ENCODE measurements at places on chromosomes 7 and 10.

DNA sequence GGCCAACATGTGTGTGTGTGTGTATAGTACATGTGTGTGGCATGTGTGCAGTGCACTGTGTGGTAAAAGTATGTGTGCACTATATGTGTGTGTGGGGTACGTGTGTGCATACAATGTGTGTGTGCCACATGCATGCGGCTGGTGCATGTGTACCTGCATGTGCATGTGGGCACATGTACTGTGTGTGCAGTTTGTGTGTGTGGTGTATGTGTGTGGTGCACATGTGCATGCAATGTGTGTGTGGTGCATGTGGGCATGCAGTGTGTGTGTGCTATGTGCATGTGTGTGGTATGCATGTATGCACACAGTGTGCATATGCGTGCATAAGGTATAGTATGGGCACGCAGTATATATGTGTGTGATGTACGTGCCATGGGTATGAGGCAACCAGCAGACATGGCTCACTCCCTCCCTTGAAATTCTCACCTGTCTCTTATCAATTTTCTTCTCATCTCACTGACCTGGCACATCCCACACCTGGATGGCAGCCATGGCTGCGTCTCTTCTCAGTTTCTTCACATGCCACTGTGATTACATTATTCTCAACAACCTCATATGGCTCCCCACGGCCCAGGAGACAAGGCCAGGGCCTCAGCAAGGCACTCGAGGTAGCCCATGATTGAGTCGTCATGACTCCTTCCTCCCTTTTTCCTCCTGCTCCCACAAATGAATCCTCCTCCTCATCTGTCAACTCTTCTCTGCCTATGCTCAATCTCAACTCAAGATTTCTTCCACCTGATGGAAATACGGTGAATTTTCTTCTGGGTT lies 57.0 kb downstream of the NUDCD3 start:
- no peak for DNase-seq

DNA sequence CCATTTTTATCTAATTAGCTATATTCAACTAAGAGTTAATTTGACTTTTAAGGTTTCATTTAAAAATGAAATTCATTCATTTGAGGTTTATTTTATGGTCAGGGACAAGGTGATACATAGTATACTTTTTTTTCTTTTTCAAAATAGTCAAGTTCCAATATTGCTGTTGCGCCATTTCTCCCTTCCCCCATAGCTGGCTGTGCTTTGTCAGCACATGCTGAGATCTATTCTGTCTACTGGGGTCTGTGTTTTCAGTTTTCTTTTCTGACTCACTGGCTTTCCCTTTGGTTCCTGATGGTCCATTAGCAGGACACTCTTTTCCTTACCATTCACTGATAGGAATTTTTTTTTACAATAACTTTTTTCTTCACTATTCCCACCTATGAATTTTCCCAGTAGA lies 336.4 kb upstream of the TMEM229A start:
- peak; percentile 32 for DNase-seq

DNA sequence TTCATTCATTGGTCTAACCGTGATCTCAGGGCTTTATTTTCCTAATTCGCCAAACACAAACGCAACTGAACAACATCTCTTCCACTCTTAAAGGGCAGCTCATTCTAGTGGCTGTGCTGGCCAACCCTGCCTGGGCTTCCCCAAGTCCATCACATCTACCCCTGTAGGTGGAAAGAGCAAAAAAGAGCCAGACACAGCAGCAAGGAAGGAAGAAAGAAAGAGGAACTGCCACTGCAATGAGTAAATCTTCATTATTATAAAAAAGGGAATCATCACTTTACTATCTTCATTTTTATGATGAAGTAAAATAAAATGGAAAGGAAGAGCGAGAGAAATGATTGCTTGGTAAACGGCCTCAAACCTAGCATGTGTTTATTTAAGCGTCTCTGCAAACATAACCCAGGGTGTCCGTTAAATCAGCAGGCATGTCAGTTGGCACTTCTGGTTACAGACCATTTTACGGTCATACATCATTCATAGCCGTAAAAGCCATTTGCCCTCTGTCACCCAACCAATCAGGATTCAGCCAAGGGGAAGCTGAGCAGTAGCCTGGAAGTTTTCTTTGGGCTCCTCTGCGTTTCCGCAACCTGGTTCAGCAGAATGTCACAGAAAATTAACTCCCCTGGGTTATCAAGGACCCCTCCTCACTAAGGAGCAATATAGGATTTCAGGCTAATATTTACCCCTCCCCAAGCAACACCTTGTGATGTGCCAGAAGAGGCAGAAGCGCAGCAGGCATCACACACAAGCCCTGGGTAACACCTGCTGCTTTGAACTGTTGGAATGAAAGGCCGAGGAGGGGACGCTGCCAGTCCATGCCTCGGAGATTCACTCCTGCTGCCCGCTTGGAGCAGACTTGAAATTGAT lies 234.0 kb downstream of the SNX10 start:
- DNase-seq = no peak

DNA sequence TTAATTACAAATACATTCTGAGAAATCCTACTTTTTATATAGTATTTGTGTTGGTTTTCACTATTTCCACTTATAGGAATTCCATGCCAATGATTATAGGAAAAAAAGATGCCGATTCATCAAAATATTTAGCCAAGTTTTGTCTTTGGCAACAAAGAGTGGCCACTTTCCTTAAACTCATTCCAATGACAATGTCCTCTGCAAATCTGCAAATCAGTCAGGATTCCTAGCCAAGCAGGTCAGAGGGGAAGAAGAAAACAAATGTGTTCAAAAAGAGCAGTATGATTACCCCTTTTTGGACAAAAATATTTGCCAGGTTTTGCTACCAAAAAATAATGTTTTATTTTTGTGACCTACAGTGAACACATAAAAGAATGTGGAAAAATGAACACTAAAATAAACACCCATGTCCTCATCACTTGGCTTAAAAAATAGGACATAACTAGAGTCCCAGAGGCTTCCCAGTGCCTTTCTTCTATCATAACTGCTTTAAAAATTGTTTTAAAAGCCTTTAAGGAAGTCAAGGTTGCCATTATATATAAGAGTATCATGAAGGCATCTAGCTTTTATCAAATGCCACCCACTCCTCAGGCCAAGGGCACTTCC lies 125.9 kb downstream of the ADAM12 start:
- DNase-seq = no peak

- peak; percentile 28 for DNase-seq
Observed at GRCh38 chr10:35379226-35380137, 43.2 kb downstream of the CCNY start.

DNA sequence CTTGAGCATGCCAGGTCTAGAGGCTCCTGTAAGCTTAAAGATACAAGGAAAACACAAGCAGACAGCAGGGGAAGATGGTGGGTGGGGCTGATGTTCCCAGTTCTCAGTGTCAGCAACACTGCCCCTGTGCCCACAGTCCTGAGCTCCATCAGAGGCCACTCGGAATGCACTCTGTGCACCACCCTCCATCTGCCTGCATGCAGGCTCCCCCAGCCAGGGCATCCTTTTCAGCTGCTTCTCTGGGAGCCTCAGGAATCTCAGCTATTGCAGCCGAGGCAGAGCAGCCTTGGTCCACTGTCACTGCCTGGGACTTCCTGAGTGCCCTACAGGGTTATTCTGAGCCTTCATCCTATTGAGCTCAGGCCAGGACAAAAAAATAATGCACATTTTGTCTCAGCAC lies 22.2 kb downstream of the LBX1 start:
- no peak for DNase-seq

Data from SK-N-MC (cell line).